Hepatocyte (in vitro differentiated cells): ENCODE measurements at places on chromosomes 2 and 18.

DNA sequence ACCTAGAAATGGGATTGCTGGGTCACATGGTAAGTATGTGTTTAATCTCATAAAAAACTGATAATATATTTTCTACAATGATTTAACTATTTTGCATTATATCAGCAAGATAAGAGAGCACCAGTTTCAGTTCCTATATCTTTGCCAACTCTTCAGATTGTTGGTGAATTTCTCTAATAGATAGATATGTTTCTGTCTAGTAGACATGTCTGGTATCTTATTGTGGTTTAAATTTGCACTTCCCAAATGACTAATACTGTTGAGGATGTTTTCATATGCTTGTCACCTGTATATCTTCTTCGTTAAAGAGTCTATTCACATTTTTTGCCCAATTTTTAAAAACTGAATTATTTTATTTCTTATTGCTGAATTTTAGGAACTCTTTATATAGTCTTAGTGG lies 113.8 kb upstream of the UXS1 start:
- H3K4me3 ChIP-seq, result no peak overlapping the region
- peaks cover 7% of the 10 kb centered on the region for H3K4me1 ChIP-seq
- no peaks in the 10 kb centered on the region for H3K36me3 ChIP-seq

DNA sequence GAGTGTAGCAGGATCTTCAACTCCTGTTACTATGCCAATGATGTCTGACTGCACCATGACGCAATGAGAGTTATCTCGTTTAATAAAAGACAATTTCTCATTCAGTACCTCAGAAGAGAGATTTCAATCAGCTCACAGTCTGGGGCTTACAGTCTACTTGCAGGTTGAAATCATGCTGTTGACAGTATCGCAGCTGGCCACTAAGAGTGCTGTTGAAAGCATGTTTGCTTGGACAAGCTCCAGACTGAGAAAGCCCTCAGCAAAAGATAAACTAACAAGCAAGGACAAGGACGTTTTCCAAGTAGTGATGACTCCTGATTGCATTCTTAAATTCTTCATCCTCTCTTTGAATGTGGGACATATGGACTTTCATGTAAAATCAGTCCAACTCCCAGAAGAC lies 145.2 kb upstream of the SYT4 start:
- no peaks in the 10 kb centered on the region for H3K36me3 ChIP-seq
- no peak overlapping the region for H3K4me3 ChIP-seq
- H3K27me3 ChIP-seq, result no peaks in the 10 kb centered on the region
- no peak overlapping the region for H3K27ac ChIP-seq
- DNase-seq, result peak; percentile 34

GRCh38 chr2:108058576-108059137 lies 72.3 kb downstream of the SLC5A7 start:
- H3K36me3 ChIP-seq, result no peaks in the 10 kb centered on the region
- no peak overlapping the region for H3K4me3 ChIP-seq
- no peak for DNase-seq
- no peak overlapping the region for H3K27ac ChIP-seq
- no peaks in the 10 kb centered on the region for H3K4me1 ChIP-seq

DNA sequence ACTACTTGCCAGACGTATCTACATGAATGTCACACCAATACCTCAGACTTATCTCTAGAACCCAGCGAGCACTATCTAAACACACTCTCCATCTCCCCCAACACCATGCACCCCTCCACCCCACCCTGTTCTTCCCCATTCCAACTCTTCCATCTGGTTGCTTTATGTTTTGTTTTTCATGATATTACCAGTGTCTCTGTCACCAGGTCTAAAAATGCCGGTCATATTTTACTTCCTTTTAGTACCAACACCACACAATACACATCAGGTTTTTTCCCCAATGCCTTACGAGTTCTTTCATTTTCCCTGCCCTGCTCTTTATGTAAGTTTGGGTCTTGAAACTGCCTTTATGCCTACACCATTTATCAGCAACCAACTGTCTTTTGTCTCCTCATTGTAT lies 10.2 kb upstream of the ITGA4 start:
- DNase-seq, result no peak
- peaks cover 5% of the 10 kb centered on the region for H3K27me3 ChIP-seq
- no peak overlapping the region for H3K4me3 ChIP-seq

DNA sequence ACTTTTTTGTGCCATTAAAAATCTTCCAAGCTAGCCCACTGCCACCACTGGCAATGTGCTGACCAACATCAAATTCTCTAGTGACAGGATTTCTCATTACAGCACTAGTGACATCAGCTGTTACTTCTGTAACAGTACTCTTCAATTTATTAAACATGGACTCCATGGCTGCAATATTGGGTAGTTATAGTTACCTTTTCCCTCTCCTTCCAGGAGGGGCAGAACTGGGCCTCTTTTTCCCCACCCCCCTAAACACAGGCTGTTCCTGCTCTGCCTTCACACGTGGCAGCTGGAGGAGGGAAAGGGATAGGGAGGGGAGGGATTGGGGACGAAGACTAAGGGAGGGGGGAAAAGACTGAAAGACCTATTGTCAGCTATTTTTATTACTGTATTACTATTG lies 38.1 kb downstream of the TRAK2 start:
- H3K4me1 ChIP-seq, result peaks cover 4% of the 10 kb centered on the region
- no peaks in the 10 kb centered on the region for H3K27me3 ChIP-seq
- no peak for DNase-seq
- no peak overlapping the region for H3K27ac ChIP-seq
- no peak overlapping the region for H3K4me3 ChIP-seq
- no peaks in the 10 kb centered on the region for H3K36me3 ChIP-seq

DNA sequence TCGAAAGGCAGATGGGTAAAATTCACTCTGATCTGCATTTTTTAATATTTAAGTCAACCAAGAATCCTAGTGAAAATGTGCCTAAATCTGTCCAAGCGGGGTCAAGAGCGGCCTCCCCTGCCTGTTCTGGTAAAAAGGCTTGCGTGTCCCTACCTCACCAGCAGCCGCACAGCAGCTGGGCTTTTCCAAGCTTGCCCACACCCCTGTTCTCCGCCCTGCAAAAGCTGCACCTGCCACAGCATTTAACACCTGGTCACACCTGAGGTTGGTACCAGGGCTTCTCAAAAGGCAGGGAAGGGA lies 25.8 kb upstream of the TMEM182 start:
- H3K27ac ChIP-seq, result peak overlapping the region; percentile 92
- peak overlapping the region; percentile 81 for H3K4me3 ChIP-seq
- DNase-seq, result no peak
- peaks cover 12% of the 10 kb centered on the region for H3K4me1 ChIP-seq
- H3K36me3 ChIP-seq, result no peaks in the 10 kb centered on the region
- H3K27me3 ChIP-seq, result no peaks in the 10 kb centered on the region

DNA sequence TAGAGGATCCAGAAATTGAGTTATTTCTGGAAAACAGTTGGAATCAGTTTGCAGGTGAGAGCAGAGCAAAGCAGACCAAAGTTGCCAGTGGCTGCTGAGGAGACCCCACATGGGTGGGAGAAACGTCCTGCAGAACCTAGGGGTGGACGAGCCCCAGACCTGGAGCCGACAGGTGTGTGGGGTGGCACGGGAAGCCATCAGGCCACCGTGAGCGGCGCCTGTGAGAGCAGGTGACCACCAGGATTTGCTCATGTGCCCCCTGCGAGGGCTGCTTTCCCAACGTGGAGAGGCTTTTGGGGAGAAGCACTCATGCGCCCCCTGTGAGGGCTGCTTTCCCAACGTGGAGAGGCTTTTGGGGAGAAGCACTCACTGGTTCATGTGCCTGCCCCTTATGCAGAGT lies 116.8 kb upstream of the NFATC1 start:
- no peak for DNase-seq
- H3K4me3 ChIP-seq, result no peak overlapping the region
- H3K27me3 ChIP-seq, result no peaks in the 10 kb centered on the region
- H3K27ac ChIP-seq, result no peak overlapping the region

GRCh38 chr2:47269316-47270232 lies 114.5 kb upstream of the STPG4 start:
- peak; percentile 72 for DNase-seq
- H3K36me3 ChIP-seq, result no peaks in the 10 kb centered on the region
- H3K27me3 ChIP-seq, result no peaks in the 10 kb centered on the region
- H3K4me1 ChIP-seq, result peaks cover 47% of the 10 kb centered on the region
- H3K4me3 ChIP-seq, result no peak overlapping the region

DNA sequence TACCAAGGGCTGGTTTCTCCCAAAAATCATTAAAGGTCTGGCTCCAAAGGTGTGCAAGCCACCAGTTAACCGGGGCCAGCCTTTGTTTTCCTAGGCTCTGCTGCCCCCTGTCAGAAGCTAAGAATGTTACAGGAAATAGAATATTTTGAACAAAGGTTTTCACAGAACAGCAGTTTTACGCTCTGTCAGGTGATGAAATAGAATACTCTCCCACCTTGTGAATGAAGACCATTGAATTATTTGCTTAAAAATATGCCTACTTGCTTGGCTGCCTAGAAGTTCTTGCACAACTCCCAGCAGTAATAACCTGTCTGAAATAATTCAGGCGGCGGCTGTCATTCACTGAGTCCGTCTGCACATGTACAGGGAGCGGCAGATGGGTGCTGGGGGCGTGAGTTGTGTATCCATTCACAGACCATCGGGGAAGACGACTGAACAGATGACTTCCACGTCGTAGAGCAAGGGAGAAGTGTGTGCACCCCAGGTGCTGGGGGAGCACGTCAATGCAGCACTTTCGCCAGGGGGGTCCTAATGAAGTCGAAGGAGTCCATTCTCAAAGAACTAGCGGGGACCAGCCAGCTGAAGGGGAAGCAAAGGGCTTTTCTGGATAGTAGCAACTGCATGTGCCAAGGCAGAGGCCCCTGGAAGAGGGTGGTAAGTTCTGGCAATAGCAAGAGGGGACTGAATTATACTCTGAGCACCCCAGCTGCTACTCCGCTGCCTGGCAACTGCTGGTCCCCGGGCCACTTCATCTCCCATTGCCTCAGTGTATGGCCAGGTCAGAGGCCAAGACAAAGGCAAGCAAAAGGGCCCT lies 56.1 kb downstream of the SF3B1 start:
- DNase-seq, result peak; percentile 66
- H3K27ac ChIP-seq, result no peak overlapping the region
- H3K27me3 ChIP-seq, result no peaks in the 10 kb centered on the region
- H3K4me3 ChIP-seq, result no peak overlapping the region

DNA sequence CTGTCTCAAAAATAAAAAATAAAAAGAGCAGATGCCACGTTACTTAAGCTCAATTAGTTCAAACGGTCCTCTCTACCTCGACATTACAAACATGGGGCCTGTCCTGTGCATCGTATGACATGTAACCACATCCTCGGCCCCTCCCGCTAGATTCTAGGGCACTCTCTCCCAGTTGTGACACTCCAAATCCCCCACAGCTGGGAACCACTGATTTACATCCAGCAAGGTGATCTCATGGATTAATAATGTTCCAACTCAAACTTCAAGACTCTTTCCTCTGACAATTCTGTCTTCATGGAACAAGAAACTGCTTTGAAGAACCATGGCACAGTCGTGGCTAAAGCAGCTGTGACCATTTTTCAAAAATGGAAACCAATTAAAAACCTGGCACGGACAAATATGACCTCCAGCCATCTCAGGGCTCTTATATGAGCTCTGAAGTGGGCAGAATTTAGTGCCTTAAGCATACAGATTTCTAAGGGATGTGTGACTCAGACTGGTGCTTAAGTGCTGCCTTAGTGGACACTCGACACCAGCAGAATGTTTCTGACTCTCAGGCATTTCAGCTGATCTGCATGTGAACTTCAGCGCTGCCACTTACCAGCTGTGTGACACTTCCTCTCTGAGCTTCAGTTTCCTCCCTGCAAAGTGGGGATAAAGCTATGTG lies 31.7 kb upstream of the ASAP2 start:
- no peaks in the 10 kb centered on the region for H3K36me3 ChIP-seq
- no peak overlapping the region for H3K4me3 ChIP-seq
- peaks cover 25% of the 10 kb centered on the region for H3K4me1 ChIP-seq
- peak; percentile 54 for DNase-seq
- peak overlapping the region; percentile 39 for H3K27ac ChIP-seq

- H3K36me3 ChIP-seq, result no peaks in the 10 kb centered on the region
- no peaks in the 10 kb centered on the region for H3K4me1 ChIP-seq
- H3K27ac ChIP-seq, result no peak overlapping the region
These were observed 79.0 kb downstream of the DYSF start for GRCh38 chr2:71532327-71532726.

DNA sequence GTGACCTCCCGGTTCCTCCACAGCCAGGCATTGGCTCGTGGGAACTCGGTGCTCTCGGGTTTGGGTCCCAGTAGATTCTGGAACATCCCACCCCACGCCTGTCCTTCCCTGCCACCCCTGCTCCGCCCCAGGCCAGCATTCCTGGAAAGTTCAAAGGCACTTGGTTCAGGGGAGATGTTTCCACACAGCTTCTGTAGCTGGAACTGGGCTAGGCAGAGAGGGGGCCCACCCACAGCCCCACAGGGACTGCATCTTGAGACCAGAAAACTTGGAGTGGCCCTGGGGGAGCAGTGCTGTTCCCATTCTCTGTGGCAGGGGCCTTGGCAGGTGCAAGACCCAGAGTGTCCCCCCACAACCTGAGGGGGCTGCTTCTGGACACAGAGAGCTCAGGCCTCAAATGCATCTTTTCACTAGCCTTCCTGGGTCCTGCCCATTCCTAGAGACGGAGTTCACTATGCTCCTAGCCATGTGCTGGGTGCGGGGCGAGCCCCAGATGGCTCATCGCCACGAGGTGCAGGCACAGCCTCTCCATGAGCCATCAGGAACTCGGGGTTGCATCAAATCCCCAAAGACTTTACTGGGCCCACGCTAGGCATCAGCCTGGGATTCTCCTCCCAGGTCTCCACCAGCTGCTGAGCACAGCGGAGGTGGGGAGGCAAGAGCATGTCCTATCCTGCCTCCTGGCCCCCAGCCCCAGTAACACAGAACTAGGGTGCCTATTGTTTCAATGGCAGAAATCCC lies 68.7 kb downstream of the ZFP36L2 start:
- H3K4me1 ChIP-seq, result peaks cover 32% of the 10 kb centered on the region
- H3K27me3 ChIP-seq, result no peaks in the 10 kb centered on the region
- no peak overlapping the region for H3K4me3 ChIP-seq
- H3K27ac ChIP-seq, result peak overlapping the region; percentile 92
- no peak for DNase-seq

DNA sequence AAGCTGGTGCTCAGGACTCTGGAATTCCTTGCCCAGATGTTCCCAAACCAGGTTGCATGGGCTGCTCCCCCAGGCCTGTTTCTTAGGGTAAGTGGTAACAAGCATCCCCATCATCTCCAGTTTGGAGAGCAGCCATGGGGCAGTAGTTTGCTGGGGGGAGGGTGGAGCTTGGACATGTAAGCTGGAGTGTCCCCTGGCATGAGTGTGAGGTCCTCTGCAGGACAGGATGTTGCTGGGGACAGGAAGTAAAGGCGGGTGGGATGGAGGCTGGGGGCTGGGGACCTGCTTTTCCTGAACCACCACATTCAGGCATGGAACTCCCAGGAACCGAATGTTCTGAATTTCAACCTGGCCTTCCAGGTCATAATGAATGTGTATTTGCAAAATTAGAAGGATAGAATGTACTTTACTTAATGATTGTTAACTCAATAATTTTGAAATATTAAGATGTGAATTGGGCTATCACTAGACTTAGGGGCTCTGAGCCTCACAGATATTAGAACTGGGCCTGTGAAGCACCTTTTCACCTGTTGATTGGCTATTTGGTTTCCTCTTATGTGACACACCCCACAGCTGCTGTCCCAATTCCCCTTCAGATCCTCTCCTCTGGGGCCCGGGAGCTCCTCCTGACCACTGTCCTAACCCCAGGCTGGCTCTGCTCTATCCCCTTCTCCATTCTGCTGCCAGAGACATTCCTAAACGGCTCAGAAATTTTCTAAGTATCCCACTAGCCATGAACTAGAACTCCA lies 66.4 kb upstream of the EPAS1 start:
- no peaks in the 10 kb centered on the region for H3K27me3 ChIP-seq
- H3K36me3 ChIP-seq, result no peaks in the 10 kb centered on the region
- no peak for DNase-seq
- H3K27ac ChIP-seq, result no peak overlapping the region
- H3K4me3 ChIP-seq, result no peak overlapping the region

GRCh38 chr2:63975437-63976124 lies 43.6 kb downstream of the VPS54 start:
- no peak overlapping the region for H3K4me3 ChIP-seq
- no peaks in the 10 kb centered on the region for H3K4me1 ChIP-seq
- no peak for DNase-seq
- no peak overlapping the region for H3K27ac ChIP-seq
